ENCODE measurements at places on chromosomes 3 and 15. TPM values are rescaled to one million over a fixed set of nuclear protein-coding genes. Genes with fewer than 3 reads are reported as not detected.

DNA sequence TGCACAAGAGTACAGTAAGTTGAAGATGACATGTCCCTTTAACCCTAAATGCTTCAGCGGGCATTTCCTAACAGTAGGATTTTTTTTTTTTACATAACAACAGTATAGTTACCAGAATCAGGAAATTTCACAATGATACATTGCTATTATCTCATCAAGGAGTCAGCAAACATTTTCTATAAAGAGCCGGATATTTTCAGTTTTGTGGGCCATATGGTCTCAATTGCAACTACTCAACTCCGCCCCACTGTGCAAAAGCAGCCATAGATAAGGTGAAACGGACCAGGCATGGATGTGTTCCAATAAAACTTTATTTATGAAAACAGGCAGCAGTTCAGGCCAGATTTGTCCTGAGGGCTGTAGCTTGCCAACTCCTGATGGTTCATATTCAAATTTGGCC, 130.6 kb downstream of the SMAD6 start:
- H3K4me3 ChIP-seq, result no peak overlapping the region
- H3K4me1 ChIP-seq, result peaks cover 7% of the 10 kb centered on the region
- H3K27ac ChIP-seq, result no peak overlapping the region
- DNase-seq, result no peak

GRCh38 chr3:49665822-49666519, 8.2 kb upstream of the APEH start:
- H3K36me3 ChIP-seq, result no peaks in the 10 kb centered on the region
- peaks cover 1% of the 10 kb centered on the region for H3K4me1 ChIP-seq
- H3K27me3 ChIP-seq, result no peaks in the 10 kb centered on the region
- no peak overlapping the region for H3K27ac ChIP-seq

GRCh38 chr3:38088126-38089078, 48.5 kb downstream of the ACAA1 start:
- no peak for DNase-seq
- H3K27me3 ChIP-seq, result no peaks in the 10 kb centered on the region
- H3K36me3 ChIP-seq, result no peaks in the 10 kb centered on the region
- no peaks in the 10 kb centered on the region for H3K4me1 ChIP-seq
- no peak overlapping the region for H3K4me3 ChIP-seq

- no peaks in the 10 kb centered on the region for H3K4me1 ChIP-seq
- DNase-seq, result peak; percentile 78
- H3K27ac ChIP-seq, result no peak overlapping the region
- H3K36me3 ChIP-seq, result no peaks in the 10 kb centered on the region
- H3K4me3 ChIP-seq, result no peak overlapping the region
Observed at GRCh38 chr3:42831321-42831713, 22.1 kb downstream of the ACKR2 start.

ALG1L2 gene
- not detected for polyA plus RNA-seq
